ENCODE measurements at places on chromosomes 2 and 18.

DNA sequence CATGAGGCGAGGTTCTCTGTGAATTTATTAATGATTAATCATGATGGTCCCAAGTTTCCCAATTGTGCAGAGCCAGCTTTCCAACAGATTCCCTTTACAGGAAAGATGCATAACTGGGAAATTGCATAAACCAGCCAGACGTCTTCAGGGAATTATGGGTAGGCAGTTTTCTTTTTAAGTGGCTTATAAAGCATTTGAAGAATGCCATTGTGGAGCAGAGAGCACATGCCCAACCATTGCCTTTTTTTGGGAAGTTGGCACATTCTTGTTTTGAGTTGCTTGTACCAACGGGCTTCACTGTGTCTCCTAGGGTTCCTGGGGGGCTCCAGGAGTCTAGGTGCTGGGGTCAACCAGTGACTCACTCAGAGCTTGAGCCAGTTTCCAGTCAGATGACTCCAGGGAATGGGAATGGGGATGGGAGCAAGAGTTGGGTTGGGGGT is 231.7 kb upstream of the FOSL2 start:
- no peak for DNase-seq

DNA sequence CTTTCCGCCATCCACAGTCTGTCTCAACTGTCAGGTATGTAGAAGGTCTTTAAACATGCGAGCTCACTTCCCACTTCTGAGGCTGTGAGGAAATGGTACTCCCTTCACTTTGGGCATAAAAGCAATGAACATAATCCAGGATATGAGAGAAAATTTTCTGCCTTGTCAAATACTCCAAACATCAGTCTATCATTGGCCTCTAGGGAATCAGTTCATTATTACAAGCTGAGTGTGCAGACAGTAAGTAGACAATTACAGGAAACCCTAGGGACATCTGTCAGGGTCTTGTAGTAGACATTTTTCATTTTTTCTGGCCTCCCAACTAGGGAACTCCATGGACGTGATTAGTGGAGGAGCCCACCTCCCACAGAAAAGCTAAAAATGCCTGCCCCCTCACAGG is 13.6 kb upstream of the APCDD1 start:
- no peak for DNase-seq

DNA sequence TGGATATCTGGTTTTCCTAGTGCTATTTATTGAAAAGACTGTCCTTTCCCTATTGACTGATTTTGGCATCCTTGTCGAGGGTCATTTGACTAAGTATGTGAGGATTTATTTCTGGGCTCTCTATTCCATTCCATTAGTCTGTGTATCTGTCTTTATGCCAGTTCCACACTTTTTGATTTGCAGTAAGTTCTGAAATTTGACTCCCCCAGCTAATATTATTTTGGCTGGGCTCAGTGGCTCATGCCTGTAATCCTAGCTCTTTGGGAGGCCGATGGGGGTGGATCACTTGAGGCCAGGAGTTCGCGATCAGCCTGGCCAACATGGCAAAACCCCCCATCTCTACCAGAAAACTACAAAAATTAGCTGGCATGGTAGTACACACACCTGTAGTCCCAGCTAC is 46.8 kb upstream of the GAREM2 start:
- DNase-seq: no peak

GRCh38 chr2:98301469-98301868 is 44.8 kb upstream of the CNGA3 start:
- no peak for DNase-seq

DNA sequence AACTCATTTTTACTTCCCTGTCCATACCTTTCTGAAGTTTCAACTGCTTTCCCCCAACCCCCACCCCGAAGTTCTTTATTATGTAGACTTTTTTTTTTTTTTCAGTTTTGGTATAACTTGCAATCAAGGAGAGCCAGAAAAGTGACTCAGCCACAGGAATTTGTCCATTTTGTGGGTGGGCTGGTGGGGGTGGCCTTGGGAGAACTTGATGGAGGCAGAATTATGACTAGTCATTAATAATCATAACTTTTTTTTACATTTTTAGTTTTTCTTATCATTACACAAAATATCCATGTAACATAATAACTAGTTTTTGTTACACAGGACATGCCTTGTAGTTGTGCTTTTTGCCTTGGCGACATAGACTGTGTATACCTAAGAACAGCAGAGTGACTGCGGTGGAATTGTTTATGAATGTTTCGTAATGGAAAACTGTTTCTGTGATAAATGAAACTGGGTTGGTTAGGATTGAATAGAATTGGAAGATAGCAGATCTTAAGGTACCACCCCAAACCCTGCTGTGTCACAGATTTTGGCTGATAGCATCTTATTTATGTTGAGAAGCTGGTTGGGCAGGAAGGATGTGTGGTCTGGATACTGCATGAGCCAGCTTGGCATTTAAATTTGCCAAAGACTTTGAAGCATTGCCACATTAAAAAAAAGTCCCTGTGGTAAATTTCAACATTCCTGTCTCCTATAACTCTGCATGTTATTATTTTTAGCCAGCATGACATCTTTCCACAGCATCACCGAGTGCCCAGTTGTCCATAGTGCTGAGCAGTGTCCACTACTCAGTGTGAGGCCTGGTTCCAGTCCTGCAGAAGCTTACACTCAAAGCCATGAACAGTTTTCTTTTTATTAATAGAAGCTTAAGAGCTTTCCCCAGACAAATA is 30.7 kb downstream of the LYPD6B start:
- peak; percentile 52 for DNase-seq

- peak; percentile 82 for DNase-seq
Measured at GRCh38 chr2:164992818-164993217, 37.5 kb upstream of the SLC38A11 start.

DNA sequence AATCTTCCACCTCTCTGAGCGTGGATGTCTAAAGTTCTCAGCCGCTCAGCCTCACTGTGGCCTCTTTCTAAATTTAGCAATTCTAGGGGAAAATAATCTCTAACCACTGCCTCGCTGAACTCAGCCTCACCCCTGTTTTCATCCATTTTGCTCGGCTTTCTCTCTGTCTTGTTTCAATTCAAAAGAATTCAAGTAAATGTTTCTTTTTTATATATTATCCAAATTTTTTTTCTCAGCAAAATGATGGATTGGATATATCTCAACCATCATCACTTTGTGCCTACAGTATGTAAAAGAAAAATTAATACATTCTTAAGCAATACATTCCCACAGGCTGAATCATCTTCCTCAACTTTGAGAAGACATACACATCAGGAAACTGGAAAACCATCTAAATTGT is 24.0 kb upstream of the GALNT5 start:
- no peak for DNase-seq

- peak; percentile 32 for DNase-seq
Measured at GRCh38 chr18:23283916-23284430, 148.7 kb downstream of the CABLES1 start.

- no peak for DNase-seq
Measured at GRCh38 chr18:28705482-28705881, 528.6 kb upstream of the CDH2 start.

- no peak for DNase-seq
Measured at GRCh38 chr2:44886414-44886813, 55.1 kb upstream of the SIX3 start.

GRCh38 chr2:112750560-112750843 is 13.9 kb downstream of the CKAP2L start:
- no peak for DNase-seq

- DNase-seq: no peak
Measured at GRCh38 chr18:78833833-78834232, 145.8 kb upstream of the SALL3 start.

GRCh38 chr2:227106845-227107759 is 56.9 kb downstream of the COL4A4 start:
- peak; percentile 80 for DNase-seq

GRCh38 chr2:232216028-232216427 is 162.5 kb upstream of the ALPP start:
- DNase-seq: no peak

DNA sequence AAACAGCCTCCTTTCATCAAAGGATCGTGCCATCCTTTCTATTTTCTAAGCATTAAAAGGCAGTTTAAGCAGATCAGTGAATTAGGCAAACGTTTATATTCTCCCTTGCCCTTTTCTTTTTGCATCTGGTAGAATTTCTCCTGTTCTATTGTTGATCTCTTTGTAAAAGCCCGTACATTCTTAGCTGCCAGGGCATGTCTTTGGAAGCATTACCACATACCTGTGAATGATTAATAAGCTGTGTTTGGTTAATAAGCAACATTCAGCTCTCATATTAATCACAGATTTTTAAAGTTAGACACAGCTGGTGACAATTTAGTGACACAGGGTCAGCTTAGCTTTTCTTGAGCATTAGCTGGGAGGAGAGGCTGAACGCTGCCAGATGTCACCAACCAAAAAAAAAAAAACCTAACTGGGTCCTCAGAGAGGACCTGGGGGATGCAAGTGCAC is 33.8 kb upstream of the CYP1B1 start:
- peak; percentile 91 for DNase-seq

DNA sequence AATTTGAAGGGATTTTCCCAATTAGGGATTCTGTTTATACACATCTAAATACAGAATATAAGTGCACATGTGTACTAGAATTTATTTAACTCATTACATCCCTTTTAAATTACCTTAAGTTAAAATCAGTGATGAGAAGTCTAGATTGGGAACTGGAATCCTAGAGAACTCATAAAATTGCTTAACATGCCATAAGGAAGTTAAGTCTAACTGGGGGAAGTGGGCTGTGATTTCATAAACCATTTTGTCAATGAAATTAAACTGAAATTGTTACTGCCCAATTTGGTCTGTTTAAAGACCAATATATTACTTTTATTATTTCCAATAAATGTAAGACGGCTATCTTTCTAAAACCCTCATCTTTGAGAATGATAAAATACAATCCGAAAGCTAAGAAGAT is 72.3 kb upstream of the CD226 start:
- DNase-seq: no peak

DNA sequence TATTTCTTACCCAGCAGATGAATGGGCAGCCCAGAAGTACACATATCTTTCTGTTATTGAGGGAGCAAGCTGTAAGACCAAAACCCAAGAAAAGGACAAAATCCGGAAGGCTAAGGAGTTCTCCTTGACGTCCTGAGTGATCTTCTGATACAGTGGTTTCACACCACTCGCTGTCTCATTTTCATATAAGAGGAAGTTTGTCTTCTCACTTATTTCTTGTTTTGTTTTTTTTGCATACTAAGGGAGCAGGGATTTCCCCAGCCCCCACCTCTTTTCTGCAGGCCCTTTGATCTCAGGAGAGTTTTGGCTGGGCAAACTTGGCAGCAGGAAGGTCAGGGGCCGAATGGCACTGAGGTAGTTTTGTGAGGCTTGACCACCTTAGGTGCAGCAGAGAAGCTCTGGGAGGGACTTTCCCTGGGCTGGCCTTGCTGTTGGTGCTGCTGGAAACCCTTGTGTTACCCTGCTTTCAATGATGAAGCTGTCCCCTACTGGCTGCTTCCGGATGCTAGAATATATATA is 13.3 kb downstream of the CHRNA1 start:
- no peak for DNase-seq

GRCh38 chr2:191544461-191545062 is 133.4 kb upstream of the NABP1 start:
- no peak for DNase-seq

- peak; percentile 13 for DNase-seq
Measured at GRCh38 chr2:103734911-103735310, 973.1 kb downstream of the TMEM182 start.

- DNase-seq: no peak
Measured at GRCh38 chr2:24721470-24721869, 71.7 kb downstream of the PTRHD1 start.

- DNase-seq: peak; percentile 14
Measured at GRCh38 chr2:127453392-127454171, 35.4 kb downstream of the PROC start.

DNA sequence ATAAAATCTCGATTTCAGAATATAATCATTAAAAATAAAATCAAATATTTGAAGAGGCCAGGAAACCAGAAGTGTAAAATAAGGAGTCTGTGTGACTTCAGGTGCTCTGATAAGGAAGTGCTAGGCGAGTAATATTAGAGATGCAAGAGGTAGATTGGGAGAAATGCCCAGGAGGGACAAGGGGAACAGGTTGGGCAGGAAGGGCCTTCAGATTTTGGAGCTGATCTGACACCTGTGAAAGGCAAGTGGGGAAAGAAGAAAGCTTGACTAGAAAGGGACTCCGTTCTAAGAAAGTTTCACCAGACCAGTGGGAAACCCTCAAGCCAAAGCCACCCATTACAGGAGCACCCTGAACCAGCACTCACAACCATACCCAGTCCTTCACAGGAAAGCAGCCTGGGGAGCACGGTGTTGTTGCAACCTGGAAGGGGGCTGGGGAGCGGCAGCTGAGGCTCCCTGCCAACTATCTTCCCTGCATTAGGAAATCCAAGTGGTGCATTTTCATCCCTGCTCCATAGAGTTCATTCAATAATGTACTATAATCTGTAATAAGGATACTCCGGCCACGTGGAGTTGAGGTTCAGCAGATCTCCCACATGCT is 57.5 kb upstream of the GREB1L start:
- DNase-seq: no peak

- DNase-seq: no peak
Measured at GRCh38 chr2:132468821-132469675, 52.4 kb downstream of the GPR39 start.

DNA sequence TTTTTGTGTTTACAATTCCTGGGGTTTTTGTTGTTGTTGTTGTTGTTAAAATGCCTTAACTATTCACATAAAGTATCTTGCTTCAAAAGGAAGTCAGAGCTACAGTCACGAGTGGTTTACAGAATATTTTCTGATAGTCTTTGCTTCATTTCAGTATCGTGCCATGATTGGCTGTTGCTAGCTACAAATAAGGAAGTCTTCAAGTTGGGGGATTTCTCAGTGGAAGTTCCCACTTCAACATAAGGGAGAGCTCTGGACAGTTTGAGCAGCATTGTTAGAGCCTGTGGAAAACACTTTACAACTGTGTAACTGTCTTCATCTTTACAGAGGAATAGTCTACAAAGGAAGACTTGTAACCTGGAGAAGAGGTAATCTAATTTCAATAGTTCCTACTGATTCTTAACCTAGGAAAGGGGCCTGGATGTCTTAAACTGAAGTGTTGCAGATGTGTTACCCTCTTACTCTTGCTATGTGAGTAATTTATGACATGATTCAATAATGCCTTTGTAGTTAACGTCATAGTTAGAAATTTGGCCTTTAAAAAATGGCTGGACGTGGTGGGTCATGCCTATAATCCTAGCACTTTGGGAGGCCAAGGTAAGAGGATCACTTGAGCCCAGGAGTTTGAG is 23.4 kb upstream of the TANK start:
- DNase-seq: peak; percentile 77

DNA sequence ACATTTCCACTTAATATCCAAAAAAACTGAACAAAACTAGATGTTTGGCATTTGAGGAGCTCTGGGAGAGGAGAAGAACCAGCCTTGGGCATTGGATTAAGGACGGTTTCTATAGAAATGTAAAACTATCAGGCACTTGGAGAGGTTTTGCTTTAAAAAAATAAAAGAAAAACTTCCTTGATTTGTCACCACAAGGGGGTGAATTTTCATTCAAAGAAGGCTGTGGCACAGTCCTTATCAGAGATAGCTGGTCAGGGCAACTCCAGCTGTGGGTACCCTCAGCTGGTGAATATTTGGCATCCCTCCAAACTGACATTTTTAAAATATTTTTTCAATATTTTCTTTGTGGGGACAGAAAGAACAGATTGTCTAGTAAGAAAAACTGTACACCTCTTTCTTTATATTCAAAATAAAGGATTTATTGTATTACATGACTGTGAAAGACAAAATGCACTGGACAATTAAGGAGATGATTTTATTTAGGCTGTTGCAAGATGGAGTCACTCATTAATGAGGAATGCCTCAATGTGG is 46.1 kb upstream of the TBC1D8 start:
- peak; percentile 28 for DNase-seq

All from HT-29 (cell line).